ENCODE measurements at places on chromosomes 7 and 10. TPM values are rescaled to one million over a fixed set of nuclear protein-coding genes. Genes with fewer than 3 reads are reported as not detected.

Gene ITPRID1
- polyA plus RNA-seq, result not detected

Gene NPC1L1
- not detected for polyA plus RNA-seq

Gene SLC18A2
- polyA plus RNA-seq, result 0.08 TPM

Gene MLXIPL
- not detected for polyA plus RNA-seq

Gene WNT2
- polyA plus RNA-seq, result not detected

Gene HYAL4
- not detected for polyA plus RNA-seq

Gene UFSP1
- polyA plus RNA-seq, result 2.1 TPM

All from CD8-positive, alpha-beta memory T cell (primary cell).